ENCODE measurements at places on chromosomes 16 and 17.

DNA sequence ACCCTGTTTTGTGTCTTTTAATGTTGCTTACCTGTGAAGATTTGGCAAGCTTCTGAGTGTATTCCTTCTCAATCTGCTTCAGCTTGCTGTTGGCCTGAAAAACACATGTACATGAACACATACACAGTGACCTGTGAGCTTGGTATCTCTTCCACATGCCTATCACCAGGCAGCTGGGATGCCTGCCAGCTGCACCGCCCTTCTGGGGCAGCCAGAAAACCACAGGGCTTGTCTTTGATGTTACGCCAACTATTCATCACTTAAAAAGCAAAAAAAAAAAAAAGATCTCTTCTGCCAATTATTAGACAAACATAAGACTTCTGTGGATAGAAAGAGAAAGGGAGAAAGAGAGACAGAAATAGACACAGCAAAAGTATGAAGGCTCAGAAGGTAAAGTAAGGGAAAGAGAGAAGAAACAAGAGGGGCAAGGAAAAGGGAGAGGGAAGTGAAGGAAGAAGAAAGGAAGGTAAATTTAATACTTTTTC is 189.2 kb upstream of the AXIN2 start:
- peak; percentile 87 for DNase-seq

GRCh38 chr17:75914643-75915267 is 10.1 kb upstream of the MRPL38 start:
- no peak for DNase-seq

- no peak for DNase-seq
These were observed 37.7 kb downstream of the REXO5 start for GRCh38 chr16:20844054-20844453.

DNA sequence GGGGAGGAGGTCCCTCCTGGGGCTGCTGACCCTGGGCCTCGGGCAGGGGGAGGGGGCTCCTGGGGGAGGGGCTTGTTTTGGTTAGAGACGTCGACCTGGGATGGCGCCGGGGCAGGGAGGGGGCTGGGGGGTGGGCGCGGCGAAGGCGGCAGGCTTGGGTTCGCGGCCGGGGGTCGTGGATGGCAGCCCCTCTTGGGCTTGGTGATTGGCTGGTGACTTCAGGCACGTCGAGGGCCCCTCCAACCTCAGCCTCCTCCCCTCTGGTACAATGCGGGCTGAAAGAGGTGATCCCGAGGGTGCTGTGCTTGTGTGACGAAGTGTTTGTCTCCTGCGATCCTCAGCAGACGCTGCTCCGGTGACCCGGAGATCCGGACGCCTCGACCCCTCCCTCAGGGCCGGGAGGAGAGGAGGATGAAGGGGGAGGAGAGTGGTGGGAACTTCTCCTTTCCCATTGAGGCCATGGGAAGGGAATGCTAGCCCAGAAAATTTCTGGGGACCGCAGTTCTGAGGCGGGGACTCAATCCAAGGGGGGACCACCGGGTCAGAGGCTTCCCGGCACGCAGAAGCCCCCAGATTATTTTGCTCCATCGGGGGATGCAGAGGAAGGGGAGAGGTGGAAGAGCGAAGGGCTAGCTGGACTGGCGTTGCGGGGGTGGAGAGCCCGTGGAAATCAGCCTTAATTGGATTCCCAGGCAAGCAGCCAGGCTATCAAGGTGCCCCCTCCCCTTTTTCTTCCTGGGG is 43.9 kb downstream of the RAI1 start:
- no peak for DNase-seq

- no peak for DNase-seq
These were observed 23.0 kb downstream of the DNAH2 start for GRCh38 chr17:7740481-7741001.

GRCh38 chr17:66963521-66963908 is 992 bp upstream of the CACNG4 start:
- DNase-seq: no peak

DNA sequence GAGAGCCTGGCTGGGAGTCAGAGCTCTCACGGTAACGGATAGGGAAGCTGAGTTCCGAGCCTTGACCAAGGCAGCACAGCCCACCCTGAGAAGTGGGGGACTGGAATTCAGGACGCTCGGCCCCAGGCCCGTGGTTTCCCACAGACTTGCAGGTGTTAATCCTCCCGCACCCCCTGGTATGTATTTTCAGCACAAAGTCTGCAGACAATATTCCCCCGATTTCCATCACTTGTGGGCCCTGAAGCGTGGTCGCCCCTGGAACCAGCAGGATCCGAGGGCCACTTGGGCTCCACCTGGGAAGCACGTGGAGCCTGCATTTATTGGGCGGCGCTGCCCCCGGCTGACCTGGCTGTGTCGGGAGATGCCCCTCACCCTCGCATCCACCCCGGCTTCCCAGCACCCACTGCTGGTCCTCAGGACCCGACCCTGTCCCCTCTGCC is 60.2 kb downstream of the WSB1 start:
- DNase-seq: no peak

DNA sequence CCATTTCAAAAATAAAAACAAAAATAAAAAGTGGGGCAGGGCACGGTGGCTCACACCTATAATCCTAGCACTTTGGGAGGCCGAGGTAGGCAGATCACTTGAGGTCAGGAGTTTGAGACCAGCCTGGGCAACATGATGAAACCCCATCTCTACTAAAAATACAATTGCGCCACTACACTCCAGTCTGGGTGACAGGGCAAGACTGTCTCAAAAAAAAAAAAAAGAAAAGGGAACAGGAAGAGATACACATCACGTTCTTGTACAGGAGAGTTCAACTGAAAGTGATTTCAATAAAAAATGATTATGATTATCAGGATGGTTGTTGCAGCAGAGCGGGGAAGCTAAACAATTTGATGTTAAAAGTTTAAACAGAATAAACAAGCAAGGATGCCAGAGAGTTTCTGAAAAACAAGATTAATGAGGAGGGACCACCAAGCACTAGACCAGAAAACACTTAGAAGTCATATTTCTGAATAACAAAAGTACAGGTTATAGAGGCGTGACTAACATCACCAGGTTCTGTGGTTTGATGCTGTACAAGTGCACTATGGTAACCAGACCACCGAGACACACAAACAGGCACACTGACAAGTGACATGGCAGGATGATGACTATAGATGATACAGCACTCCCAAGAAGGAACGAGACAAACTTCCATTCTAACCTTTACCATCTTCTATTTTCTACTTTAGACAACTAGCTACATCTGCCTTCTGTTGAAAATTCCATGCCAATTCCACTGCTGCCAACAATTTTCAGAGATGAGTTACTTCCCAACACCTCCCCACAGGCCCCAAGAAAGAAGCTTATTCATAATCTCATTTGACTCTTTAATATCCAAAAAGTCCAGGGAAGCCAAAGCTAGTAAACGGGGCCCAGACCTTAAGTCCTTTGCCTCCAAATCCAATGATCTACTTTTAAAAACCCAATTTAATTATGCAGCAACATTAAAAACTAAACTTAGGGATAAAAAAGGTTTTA is 11.8 kb downstream of the DNAJA2 start:
- no peak for DNase-seq

GRCh38 chr16:84239141-84239769 is 557 bp downstream of the KCNG4 start:
- no peak for DNase-seq

DNA sequence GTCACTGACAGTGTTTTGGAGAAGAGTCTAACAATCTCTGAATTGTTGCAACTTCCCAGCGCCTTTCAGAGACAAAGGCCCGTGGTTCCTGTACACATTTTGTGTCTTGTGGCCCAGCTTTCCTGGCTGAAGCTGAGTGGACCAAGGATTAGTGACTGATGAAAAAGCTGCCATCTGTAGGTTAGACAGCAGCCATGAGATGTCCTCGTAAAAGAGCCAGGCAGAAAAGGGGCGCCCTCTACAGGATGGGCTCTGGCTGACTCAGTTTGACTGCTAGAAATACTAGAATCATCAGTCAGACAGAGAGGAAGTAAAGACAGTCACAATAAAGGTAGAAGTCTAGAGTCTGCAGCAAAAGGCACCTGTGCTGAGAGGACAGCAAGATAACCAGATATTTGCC is 26.5 kb upstream of the NF1 start:
- DNase-seq: no peak

All from NCI-H2081 (cell line).